Right lung (tissue), 10 donors: ENCODE measurements at places on chromosomes 11 and 22.

- no peak for DNase-seq
Measured at GRCh38 chr11:43578346-43579170, 102.0 kb upstream of the HSD17B12 start.

- no peak for DNase-seq
Measured at GRCh38 chr11:113192121-113192925, 122.1 kb upstream of the TTC12 start.

GRCh38 chr11:9868641-9869040 lies 204.8 kb downstream of the SWAP70 start:
- no peak for DNase-seq

DNA sequence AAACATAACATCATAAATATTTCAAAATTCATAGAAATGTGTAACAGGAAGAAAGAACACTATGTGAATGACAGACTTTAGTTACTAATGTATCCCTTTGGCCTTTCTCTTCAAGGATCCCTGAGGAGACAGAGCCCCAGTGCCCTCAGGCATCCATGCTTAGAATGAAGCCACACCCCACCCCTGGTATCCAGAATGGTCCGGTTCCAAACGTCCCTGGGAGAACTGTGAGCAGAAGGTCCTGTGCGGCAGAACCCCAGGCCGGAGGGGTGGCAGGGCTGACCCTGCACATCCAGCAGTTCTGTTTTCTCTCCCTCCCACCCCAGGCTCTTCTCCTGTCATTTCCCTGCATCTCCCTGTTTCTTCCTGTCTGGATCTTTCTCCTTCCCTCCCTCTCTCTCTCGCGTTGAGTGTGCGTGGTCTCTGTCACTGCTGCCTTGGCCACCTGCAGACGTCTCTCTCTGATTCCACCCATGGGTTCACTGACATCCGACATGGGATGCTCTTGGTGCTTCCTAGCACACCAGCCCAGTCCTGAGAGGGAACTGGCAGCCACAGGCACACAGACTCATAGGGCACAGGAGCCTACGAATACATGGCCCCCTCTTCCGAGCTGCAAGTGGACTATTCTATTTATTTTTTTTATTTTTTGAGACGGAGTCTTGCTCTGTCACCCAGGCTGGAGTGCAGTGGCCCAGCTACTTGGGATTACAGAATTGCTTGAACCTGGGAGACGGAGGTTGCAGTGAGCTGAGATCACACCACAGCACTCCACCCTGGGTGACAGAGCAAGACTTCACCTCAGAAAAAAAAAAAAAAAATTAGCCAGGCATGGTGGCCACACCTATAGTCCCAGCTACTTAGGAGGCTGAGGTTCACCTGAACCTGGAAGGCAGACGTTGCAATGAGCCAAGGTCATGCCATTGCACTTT lies 5.7 kb downstream of the RFPL1 start:
- no peak for DNase-seq

DNA sequence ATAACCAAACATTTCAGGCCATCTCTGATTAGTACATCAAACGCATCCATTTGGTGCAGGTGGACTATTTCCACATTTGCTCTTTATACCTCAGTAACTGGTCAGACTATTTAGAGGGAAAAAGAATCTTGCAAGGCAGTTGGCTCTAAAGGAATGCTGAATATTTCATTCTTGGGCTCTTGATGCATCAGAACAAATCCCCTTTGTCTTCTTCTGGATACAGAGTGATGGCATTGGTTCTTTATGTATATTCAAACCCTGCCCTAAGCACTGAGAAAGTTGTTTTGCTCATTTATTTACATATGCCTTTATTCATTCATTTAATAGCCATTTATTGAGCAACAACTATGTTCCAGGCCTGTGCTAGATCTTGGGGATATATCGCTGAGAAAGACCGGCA lies 31.1 kb upstream of the RAB30 start:
- no peak for DNase-seq

GRCh38 chr11:5151713-5152153 lies 2.8 kb downstream of the OR52A1 start:
- no peak for DNase-seq

DNA sequence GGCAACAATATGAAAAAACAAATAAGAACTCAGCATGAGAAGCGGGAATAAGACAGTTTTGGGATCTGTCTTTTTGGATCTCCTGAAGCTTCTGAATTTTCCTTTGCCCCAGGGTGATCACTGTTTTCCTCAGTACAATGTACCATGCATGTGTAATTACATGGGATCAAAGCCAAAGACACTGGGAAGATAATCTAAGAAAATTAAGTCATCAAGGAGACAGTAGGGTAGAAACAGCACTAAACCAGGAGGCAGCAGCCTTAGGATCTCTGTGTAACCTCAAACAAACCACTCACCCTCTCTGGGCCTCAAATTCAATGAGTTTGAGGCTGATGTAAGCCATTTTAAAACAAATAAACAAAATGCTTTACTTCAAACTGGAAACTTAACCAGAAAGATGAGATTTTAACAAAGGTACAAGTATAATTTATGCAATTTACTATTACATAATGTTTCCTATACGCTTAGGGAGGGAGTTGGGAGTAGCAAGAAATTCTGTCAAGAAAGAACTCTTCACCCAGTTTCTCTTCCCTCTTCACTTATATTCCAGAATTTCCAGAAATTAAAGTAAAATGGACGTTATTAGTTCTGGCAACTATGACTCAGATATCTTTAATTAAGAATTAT lies 77.0 kb downstream of the RAB30 start:
- no peak for DNase-seq

DNA sequence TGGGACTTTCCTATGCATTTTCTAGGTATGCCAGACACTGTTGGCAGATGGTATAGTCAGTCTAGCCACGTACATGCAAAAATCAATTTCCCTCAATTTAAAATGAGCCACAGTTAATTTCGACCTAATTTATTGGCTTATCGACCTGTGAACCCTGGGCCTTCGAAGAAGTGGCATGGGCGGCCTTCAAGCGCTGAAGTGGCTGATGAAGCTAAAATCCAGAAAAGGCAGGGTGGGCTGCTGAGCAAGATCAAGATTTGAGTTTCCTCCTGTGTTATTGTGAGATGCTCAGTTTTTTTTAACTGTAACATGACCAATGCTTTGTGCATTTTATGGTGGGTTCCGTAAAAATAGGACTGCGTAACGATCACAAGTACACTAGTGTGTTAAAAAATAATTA lies 5.8 kb upstream of the SORL1-AS1 start:
- no peak for DNase-seq

DNA sequence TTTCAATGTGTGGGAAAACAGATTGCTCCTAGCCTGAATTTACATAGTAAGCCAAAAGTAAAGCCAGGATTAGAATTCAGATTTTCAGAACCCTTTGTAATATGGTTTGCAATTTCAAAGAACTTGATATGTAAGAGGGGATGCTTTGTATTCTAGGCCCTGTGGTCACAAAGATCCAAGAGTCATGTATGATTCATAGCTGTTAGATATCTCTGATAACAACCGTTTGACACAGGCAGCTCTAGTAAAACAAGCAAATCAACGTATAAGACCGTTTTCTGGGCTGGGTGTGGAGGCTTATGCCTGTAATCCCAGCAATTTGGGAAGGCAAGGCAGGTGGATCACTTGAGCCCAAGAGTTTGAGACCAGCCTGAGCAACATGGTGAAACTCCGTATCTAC lies 79.6 kb downstream of the EMSY start:
- no peak for DNase-seq

DNA sequence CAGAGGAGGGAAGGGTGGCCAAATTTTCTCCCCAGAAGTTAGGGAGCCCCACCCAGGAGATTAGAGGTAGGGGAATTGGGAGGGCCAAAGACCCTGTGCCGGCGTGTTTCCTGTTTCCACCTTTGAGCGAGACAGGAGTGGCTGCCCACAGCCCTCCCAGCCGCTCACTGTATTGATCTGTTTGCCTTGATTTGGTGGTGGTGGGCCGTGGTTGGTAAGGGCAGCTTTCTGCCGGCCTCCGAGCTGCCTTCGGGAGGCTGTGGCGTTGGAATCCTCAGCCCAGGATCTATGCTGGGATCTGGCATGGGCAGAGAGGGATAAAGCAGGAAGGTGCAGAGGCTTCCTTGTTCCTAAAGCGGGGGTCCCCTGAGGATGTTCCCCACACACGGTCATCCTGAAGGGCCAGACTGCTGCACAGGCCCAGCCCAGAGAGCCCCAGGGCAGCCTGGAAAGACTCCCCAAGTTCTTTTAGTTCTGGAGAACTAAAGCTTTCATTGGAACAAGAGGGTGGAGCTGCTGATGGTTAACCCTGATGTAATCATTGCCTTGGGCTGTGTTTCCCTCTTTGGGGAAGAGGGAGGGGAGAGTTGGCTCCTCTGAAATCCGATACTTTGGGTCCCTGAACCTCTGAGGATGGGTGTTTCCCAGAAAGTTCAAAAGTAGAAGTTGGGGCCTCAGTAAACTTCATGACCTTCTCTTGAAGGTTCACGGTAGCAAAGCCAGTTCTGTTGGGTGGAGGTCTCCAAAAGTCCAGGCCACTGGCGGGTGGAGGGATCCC lies 7.2 kb downstream of the FAM83F start:
- DNase-seq: no peak

GRCh38 chr11:120780239-120780638 lies 243.7 kb upstream of the TBCEL start:
- DNase-seq: no peak

DNA sequence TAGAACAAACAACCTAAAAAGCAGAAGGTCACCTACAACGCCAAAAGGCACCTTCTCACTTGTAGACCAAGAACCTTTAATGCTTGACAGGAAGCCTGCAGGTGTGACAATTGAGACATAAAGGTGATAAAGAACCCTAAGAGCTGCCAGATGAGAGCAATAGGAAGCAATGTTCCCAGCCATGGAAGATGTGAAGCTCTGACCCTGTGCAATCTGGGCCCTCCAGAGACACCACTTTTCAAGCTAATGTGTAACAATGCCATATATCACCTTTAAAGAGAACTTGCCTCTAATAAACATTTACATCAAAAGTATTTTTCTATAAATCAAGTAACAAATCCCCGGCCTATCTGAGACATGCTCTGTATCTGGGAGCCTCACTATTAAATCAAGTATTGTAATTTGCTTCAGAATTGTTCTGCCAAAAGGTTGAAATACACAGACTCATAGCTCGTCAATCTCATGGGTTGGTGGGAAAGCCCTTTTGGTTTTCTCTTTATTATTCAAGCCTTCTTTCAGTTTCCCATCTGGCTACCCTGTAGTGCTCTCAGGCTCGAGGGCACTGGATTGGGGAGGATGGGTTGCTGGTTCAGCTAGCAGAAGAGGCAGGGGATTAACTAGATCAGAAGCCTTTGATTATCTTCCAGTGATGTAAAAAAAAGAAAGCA lies 368.9 kb downstream of the BUD13 start:
- no peak for DNase-seq

DNA sequence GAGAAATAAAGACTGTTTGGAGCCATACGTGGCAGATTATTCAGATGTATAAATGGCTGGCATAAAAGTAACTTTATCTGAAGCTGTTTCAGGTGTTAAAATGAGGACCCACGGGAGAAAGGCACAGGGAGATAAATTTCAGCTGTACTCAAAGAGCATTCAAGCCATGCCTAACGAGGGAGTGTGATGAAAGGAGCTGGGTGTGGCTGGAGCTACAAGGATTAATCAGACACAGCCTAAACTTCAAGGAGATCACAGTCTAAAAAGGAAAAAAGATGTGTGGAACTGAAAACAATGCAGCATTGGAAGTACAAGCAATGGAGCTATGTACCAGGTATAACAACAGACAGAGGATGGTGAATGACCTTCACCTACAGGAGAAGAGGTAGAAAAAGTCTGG lies 120.8 kb upstream of the APOA1 start:
- no peak for DNase-seq

DNA sequence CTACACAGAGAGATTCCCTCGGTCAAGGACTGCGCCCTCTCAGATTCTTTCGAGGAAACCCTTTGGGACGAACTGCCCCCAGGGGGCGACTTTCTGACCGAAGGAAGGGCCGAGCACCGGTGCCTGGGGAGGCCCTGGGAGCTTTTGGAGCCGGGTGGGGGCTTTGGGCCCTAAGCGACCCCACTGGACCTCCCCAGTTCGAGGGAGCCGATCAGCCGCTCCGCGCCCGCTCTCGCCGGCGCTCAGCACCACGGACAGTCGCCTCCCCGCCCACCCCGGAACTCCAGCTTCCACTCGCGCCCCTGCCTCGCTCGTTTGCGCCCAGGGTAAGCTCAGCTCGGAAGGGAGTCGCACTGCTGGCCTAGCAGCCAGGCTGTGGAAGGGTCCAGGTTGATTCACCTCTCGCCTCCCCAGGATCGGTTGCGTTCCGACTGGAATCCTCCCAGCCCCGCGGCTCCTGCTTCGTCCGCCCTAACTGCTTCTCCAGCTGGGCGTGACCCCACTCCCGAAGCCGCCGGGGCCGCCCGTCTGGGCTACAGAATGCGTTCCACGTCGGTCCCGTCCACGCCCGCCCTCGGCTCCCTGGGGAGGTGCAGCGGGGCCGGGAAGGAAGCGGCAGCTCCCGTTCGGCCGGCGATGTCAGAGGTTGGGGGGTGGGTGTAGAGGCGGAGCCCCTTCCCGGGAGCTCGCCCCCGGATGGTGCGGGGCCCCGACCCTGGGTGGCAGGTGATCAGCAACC lies 428 bp downstream of the SCN3B start:
- peak; percentile 36 for DNase-seq

- peak; percentile 14 for DNase-seq
Measured at GRCh38 chr11:10418259-10418949, 36.7 kb upstream of the AMPD3 start.
